ENCODE measurements at places on chromosomes 3 and 15.

- no peak for DNase-seq
These were observed 1.7 kb downstream of the MEIS2 start for GRCh38 chr15:37098468-37099318.

DNA sequence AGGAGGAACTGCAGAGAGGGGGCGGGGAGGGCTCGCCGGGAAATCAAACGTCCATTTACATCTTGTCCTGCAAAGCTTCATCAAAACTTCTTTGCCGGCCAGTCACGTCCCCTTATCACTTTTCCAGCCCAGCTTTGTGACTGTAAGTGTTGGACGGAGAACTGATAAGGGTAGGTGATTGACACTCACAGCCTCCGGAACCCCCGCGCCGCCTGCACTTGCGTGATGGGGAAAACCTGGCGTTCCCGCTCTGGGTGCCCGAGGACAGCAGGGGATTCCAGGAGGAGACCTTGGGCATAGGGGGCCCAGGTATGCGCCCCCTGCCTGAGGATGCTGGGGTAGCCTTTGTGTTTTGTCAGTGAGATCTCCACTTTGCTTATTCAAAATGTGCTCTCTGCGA is 72.8 kb upstream of the ANKRD34C start:
- DNase-seq = no peak

- DNase-seq = no peak
These were observed 144.0 kb downstream of the GREM1 start for GRCh38 chr15:32861761-32862160.

DNA sequence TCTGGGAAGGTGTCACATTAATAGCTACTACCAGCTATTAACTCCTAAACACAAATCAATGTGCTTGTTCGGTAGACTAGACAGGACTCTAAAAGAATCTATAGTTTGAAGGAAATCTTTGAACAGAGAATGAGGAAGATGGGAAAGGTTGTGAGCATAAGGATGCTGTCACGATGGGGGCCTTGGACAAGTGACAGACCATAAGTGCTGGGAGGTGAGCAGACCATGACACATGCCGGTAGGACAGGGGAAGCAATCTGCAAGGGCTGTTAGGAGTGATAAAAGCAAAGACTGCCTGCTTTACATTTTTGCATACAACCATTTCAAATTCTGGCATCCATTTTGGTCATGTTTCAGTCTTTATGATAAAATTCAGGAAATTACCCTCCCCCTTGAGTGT is 645.8 kb downstream of the ROBO2 start:
- DNase-seq = no peak

DNA sequence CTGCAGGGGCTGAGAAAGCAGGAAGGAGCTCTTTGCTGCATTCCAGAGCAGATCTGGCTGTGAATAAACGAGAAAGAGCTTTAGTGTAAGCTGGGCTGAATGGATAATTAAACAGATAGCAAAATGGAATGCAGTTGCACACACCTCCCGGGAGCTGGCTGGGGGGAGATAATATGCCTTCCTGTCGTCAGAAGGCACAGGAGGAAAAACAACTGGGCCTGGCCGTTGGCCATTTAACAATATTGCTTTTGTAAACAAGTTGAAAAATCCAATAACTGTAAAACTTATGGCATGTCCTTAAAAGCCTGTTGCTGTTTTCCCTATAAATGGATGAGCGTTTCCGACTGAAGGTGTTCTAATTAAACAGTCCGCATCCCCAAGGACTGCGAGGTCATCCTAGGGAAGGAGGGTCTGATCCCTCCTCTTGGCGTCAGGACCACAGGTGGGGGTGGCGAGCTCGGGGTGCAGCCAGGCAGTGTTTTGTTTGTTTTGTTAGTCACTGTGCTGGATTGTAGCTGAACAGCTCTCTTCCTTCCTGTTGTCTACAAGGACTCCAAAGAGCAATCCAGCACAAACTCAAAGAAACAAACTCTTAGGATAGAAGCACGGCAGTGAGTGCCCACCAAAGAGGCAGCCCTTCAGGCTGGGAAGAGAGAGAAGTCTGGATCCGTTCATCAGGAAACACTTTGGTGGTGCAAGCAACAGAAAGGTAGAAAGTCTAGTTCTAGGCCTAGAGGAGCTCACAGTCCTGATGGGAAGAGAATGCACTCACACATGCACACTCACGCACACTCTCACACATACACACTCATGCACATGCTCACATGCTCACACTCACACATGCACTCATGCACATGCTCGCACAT is 133.4 kb upstream of the SMAD3 start:
- DNase-seq = no peak

- no peak for DNase-seq
These were observed 491.9 kb upstream of the KCNMB2 start for GRCh38 chr3:178044320-178044719.

DNA sequence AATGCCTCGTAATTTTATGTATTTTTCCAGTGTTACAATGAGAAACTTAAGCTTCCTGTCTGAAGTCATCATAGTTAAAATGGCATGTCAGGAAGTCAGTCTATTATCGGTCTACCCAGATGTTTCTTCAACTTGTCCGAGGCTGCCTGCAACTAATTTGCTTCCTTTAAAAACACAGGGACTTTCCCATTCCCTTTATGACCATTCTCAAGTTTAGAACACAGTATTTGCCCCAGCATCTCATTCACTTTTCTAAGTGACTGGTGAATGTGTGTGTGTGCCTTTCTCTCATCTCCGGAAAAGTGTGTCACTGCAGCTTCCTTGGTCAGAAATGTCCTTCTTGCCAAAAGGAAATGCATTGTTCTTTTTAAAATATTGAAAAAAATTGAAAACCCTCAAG is 466.6 kb downstream of the RAP2B start:
- DNase-seq = no peak

- DNase-seq = no peak
These were observed 13.5 kb downstream of the UBAP1L start for GRCh38 chr15:65101411-65101890.

DNA sequence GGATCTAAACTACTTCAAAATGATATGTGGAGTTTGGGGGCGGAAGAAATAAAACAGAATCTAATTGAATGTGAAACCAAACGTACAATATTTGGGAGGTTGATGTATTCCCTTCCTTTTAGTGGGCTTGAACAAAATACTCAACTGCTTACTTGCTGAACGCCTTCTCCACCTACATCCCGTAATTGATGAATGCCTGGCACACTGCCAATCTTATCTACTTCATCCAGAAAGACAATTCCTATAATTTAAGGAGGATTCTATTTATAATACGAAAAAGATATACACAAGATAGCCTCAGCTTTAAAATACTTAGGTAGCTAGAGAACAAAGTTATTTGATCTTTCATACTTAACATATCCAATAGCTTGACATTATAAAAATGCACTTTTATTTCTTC is 23.1 kb upstream of the PDCD7 start:
- DNase-seq = no peak

GRCh38 chr15:47412136-47412535 is 305.2 kb upstream of the SEMA6D start:
- DNase-seq = no peak

- no peak for DNase-seq
These were observed 36.8 kb downstream of the MUC4 start for GRCh38 chr3:195774917-195775316.

DNA sequence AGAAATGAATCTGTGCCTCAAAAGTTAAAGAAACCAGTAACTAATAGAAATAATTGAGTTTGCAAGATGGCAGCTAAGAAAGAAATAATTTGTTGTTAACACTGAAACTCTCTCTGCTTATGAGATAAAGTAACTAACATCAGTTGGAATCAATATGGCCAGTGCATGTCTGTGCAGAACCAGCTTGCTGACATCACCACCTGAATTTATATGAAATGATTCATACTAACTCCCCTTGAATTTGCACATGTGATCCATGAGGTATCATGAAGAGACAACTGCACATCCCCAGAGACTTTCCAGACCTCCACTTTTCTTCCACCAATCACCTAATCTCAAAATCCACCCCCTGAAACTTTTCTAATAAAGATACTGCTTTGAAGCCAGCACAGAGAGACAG is 10.3 kb upstream of the SLC25A38 start:
- DNase-seq = no peak

- DNase-seq = no peak
These were observed 129.8 kb upstream of the MEF2A start for GRCh38 chr15:99435877-99436541.

- no peak for DNase-seq
These were observed 40.4 kb downstream of the WHAMM start for GRCh38 chr15:82849556-82850512.

DNA sequence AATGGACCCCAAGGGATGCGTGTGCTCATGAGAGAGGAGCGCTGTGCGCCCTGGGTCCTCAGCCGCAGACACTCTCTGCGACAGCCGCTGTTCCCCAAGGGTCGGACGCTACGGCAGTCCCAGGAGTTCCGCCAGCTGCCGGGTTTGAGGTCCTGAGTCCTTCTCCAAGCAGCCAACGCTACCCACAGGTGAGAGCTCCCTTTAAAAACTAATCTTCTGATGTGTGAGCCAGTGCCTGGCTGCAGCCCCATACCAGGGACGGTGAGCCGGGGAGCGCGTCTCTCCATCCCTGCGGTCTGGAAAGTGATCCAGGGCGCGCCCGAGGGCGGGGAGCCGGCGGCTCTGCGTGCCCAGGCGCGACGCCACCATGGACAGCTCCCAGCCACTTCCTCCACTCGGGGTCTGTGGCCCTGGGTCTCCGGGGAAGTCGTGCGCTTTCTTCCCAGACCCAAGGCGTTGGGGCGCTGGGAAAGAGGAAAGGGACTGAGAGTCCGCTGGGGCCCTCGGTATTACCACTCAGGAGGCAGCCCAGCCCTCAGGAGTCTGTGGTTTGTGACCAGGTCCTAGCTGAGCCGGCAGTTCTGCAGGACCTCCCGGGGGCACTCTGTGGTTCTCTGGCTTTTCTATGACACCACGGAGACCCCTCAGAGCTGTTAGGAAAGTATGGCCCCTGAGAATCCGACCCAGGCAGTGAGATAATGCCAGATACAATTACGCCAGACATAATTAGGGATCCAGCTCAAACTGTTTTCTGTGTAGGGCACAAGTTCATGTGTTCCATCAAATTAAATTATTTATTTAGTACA is 1.4 kb downstream of the CEMIP start:
- no peak for DNase-seq

DNA sequence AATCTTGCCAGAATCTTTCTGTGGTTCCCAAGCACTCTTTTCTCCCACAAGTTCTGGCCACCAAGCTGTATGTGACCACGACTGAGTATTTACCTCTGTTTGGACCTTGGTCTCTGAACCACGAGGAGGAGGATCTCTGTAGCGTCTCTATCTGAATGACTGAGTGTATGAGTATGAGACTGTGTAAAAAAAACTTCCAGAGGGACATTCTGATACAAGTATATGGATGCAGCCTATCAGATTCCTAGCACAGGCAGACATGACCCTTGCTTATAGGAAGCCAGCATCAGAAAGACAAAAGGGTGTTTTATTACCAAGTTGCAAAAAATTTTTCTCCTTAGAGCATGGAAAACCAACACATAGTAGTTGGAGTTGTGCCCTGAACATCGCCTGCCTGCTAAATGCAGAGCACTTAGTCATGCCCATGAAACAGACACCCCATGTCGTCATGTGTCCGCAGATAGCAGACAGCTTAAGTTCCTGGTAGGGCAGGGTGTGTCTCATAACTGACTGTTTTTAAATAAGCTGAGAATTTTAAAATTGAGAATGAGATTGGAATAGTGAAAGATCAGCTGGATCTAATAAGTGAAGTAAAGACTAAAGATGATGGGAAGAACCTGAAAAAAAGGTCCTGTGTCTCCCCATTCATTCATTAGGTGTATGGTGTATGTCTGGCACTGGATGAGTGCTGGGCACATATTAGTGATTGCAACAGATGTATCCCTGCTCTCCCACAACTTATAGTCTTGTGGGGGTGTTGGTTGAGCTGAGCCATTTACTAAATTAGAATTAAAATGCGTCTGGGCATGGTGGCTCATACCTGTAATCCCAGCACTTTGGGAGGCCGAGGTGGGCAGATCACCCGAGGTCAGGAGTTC is 30.9 kb downstream of the DAG1 start:
- no peak for DNase-seq

- no peak for DNase-seq
These were observed 7.6 kb downstream of the HSPBAP1 start for GRCh38 chr3:122786066-122786465.

GRCh38 chr3:21392526-21392925 is 358.5 kb downstream of the ZNF385D start:
- DNase-seq = no peak

DNA sequence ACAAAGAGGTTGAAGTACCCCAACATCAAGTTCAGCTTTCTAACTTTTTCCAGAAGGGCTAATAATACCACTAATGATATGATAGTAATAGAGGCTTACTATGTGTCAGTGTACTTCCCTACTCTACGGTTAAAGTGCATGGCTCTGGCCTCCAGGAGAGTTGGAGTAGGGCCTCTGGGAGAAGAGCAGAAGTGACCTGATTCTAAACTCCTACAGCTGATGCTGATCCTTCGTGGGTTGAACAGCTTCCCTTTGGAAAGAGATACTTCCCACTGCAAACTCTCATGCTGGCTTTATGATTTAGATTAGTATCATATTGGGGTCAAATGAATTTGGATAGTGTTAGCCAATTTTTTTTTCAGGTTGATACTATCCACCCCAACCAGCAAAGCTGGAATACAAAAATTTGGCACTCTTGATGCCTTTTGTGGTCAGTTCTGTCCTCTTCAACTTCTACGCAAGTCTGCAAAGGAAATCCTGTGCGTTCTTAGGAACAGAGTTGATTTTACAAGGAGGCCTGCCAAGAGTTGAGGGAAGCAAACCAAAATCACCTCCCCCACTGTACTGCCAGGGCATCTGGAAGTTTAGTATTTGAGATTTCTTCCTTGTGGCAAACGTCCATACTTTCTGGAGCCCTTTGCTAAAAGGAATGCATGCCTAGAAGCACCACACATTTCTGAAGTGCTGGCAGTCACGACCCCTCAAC is 17.8 kb downstream of the TMEM212 start:
- no peak for DNase-seq

DNA sequence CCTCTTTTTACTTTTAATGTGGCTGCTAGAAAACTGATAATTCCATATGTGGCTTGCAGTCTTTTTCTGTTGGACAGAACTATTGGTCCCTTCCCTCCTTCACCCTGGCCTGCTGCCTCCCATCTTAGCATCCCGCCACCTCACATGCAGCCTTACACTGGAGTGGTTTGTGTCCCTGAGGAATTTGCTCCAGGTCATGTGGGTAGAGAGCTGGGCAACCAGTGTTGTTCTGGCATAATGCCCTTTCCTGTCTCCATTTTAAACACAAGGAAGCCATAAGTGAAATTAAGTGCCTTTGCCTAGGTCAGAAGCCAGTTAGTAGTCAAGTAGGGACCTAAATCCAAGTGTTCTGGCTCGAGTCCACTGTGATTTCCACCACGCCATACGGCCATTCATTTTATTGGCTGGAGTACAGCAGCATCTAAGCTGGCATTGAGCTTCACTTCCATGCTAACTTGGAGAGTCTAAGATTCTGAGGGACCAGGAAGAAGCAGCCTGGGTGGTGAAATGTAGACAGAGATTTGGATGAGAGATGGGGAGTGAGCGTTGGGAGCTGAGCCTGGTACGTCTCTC is 46.0 kb upstream of the PLXNA1 start:
- DNase-seq = no peak

GRCh38 chr15:71198846-71199245 is 83.6 kb downstream of the THSD4 start:
- DNase-seq = no peak

- peak; percentile 2 for DNase-seq
These were observed 45.6 kb upstream of the TFRC start for GRCh38 chr3:196127308-196128040.
